ENCODE measurements at places on chromosomes 3 and 15.
A peak's percentile ranks its signal among the peaks of the same experiment; 100 is the strongest.

GRCh38 chr3:152505926-152506325 is 237.2 kb downstream of the MBNL1 start:
- no peak for DNase-seq

GRCh38 chr3:53809764-53810400 is 36.3 kb downstream of the CHDH start:
- DNase-seq = no peak

GRCh38 chr3:147119346-147119745 is 287.0 kb downstream of the ZIC4 start:
- DNase-seq = no peak

DNA sequence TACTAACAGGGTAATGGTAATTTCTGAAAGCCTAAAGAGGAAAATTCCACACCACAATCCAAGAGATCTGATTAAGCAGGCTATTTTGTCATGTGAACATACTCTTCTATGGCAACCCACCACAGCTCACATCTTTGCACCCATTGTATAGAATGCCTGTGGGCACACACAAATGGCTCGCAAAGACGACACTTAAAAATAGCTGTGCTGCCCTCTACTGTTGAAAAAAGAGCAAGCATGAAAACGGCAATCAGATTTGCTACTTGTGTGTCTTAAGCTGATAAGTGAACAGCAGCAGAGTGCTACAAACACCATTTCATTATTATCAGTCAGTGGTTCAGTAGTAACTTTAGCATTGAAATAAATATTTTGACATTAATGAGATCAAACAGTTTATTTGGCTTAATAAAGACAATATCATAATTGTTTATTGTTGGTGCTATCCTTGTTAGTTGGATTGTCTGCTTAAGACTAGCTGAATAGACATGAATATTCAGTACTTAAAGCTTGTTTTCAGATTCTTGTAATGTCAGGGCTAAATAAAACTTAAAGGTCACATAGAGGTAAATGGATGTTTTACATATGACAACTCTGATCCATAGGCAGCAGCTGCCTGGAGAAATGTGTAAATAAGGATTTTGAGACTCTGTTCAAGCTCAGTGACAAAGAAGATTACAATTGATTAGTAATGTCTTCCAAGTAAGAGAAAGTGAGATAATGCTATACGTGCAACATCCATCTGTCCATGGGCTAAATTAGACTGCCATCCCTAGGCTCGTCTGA is 199.1 kb downstream of the LRRN1 start:
- DNase-seq = no peak

DNA sequence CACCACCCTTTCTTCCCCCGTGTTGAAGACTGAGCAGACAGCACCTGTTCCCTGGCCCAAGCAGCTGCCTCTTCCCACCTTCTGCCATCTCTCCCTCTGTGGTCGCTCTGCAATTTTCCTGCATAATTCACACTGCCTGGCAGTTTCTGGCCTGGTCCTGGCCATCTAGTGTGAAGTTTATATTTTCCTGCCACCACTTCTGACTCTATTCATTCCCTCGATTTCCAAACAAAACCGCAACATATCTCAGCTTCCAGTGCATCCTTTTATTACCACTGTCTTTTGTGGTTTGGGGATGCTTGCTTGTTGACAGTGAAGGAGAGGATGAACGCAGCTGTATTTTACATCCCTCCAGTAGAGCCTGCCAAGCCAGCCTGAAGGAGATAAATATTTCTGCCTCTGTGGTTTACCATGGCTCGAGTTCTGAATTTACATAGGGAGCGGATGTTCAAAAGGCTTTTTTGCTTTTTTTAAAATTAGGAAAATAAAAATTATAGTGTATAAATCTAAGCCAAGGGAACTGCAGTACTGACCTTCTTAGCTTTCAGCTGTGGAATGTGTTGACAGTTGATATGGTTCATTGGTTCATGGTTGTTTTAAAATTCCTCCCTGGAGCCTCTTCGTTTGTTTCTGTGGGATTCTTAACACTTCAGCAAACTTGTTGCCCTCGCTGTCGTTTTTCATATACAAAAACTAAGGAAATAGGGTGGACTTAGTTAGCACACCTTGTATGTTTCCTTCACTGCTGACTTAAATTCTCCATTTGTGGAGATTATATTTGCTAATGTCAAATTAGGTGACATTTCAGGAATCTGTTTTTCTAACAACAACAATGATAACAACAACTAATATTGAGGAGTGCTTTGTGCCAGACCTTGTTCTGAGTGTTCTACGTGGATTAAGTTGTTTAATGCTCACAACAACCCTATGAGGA is 250.5 kb downstream of the ADAMTSL3 start:
- DNase-seq = peak; percentile 3

GRCh38 chr3:156291272-156292123 is 171.1 kb downstream of the KCNAB1 start:
- DNase-seq = peak; percentile 42

DNA sequence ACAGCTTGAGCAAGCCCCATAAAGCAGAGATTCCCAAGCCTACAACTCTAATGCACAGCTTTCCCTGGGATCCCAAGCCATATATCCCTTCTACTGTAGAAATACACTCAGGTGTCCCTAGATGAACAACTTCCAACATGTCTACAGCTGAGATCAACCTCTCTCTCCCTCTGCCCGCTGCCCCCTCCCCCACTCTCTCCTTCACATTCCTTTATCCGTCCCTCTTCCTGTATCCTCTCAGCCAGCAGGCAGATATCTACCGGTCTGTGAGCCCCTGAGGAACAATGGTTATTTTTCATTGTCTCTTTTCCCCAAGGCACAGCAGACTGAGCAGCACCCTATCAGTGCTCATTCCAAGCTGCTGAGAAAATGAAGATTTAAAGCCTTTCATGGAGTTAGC is 138.6 kb downstream of the SUCLG2 start:
- no peak for DNase-seq

GRCh38 chr3:72044231-72044855 is 259.4 kb upstream of the PROK2 start:
- DNase-seq = no peak

- DNase-seq = no peak
These were observed 35.8 kb upstream of the CTDSPL start for GRCh38 chr3:37825744-37826400.

- DNase-seq = peak; percentile 22
These were observed 17.0 kb downstream of the PEAK1 start for GRCh38 chr15:77402740-77403379.

- no peak for DNase-seq
These were observed 245.3 kb downstream of the ZNF621 start for GRCh38 chr3:40770061-40770460.

DNA sequence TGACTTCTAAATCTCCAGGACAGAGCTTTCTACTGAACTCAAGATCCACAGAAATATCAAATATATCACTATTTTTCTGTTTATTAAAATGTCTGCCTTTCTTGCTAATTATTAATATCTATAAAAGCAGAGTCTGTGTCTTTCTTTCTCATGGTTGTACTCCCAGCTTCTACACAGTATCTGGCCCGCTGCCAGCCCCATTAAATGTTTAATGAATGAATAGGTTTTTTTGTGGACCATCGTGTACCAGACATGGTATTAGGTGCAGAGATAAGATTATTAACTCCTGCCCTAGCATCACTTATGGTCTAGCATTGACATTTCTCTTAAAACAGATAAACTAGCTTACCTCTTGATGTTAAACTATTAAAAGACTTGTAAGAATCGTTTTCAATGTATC is 111.4 kb upstream of the RBMS3 start:
- no peak for DNase-seq

DNA sequence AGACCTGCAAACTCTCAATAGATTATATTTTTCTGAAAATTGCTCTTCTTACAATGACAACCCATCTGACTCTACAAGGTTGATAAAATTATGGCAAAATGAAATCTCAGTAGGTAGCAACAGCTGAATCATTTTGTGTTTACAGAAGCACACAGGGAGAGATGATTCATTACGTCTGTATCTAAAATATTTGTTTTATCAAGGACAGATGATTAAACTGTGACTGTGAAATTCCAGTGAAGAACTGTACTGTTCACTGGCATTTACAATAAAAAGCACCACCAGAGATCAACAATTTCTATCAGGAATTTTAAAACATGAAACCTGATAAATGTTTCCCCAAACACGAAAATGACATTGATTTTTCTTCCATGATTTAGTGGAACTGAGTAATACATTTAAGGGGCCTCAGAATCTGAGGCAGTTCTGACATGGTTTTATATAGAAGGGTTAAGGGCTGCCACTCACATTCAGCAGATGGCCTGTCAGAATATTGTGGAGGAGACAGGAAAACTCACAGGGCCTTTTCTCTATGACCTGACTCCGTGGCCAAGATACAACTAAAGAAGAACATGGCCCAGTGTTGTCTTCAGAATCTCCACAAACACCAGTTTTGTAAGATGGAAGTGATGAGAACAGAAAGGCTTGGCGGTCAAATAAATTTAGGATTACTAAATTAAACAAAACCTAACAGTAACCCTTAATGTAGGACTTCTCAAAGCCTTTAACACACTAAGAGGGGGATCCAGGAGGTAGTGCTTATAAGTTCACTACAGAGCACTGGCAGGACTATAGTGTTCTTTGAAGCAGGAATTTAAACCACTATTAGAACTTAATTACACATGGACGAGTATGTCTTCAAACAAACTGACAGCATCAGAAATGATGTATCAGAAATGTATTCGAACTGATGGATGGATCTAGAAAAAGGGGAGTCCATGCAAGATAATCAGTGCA is 25.9 kb downstream of the RAD18 start:
- DNase-seq = peak; percentile 44

DNA sequence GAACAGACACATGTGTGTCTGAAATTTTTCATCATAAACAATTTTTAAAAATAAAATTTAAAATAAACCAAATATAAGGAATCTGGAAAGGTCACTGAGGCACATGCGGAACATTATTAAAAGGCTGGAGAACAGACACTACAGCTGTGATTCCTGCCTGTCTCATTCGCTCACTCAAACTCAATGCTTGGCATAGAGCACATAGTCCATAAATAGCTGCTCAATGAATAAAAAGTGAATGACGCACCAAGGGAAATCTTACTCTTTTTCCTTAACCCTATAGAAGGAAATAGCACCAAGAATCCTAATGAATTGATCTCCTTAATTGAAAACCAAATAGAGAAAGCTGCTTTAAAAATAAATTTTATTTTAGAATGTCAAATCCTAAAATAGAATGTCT is 98.4 kb downstream of the FSIP1 start:
- DNase-seq = no peak

DNA sequence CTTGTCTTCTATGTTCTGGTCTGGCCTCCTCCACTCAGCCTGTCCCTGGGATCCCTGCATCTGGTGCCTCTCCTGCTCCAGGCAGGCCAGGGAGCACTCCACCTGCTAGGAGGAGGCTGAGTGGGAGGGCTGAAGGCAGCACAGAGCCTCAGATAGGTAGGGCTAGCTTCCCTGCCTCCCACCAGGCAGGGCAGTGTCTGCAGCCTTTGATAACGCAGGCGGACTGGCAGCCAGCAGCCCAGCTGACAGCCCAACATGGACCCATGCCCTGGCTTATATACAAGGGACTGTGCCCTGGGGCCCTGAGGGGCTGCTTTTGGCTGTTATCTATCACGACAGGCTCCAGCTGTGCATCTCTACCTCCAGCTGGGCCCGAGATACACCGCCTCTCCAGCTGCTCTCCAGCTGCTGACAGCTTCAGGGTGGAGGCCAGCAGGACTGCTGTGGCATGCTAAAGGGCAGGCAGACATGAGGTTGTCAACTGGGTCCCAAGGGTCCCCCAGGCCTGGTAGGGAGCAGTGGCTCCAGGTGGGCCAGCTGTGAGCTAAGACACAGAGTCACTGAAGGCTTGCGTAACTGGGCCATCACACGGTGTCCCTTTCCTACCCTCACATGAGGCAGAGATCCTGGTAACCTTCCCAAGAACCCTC is 5.2 kb upstream of the CLK3 start:
- DNase-seq = no peak

- no peak for DNase-seq
These were observed 762.4 kb upstream of the DPPA4 start for GRCh38 chr3:110099711-110100110.

DNA sequence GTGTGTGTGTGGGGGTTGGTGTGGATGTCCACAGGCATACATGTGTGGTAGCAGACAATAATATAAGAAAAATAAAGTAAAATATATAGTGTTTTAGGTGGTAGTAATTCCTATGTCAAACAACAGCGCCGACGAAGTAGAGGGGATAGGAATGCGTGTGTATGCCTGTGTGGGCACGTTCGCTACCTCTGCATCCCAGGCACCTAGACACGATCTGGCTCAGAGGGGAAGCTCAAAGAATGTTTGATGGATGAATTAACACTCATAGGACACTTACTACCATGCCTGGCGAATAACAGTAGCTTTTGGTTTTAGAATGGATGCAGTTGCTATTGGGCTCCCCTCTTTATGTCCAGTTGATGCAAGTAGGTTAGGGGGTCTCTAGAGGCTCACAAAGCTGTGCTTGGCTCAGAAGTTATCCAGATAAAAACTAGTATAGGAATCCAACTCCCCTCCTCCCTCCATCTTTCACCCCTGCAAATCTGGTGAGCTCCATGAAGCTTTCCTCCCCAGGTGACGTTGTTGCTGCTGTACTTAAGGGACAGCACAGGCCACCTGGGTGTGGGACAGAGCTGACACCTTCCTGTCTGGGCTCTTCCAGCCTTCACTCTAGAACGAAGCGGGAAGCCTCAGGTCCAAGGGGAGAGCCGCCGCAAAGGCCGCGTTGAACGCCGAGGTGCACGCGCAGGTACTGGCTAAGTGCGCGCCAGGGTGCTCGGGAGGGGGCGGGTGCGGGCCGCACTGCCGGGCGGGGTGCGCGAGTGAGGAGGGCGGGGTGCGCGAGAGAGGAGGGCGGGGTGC is 192.6 kb upstream of the LYSMD4 start:
- DNase-seq = peak; percentile 24

- DNase-seq = no peak
These were observed 3.8 kb upstream of the H1-8 start for GRCh38 chr3:129539206-129539605.

- DNase-seq = no peak
These were observed 121.8 kb downstream of the GOLIM4 start for GRCh38 chr3:167973901-167974300.

GRCh38 chr3:195204360-195205163 is 66.4 kb downstream of the XXYLT1 start:
- DNase-seq = peak; percentile 35

DNA sequence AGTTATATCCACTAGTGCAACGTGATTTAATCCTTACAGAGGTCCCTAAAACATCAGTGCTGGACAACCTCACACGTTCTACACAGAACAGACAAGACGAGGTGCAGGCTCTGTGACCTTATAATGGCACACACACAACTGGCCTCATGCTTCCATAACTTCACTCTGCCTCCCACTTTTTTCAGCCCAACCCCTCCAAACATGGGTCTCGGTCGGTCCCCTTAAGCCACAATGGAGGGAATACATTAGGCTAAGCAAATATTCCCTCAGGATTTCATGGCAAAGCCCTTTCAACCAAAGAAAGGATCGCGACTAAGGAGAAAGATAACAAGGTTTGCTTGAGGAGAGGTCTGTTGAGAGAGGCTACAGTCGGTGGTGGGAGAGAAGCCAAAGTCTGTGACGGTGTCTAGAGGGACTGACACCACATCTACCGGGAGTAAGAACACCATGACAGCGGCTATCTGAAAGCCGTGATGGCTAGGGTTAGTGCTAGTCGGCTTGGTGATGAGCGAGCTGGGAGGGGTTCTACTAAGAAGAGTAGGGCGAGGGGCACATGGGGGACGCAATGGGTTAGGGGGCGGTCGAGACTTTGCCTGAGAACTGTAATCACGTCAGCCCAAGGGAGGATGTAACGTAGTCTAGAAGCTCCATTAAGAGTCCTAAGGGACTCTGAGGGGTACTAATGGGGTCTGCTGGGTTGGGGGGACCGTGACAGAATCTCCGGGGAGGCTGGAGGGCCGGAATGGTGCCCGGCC is 1.0 kb downstream of the MYO9A start:
- DNase-seq = peak; percentile 25

GRCh38 chr3:13188181-13188779 is 115.1 kb upstream of the IQSEC1 start:
- no peak for DNase-seq
